ENCODE measurements at places on chromosomes 7 and 10. TPM values are rescaled to one million over a fixed set of nuclear protein-coding genes. Genes with fewer than 3 reads are reported as not detected.
A peak's percentile ranks its signal among the peaks of the same experiment; 100 is the strongest.

Gene ELN
- 51.6 TPM for total RNA-seq

Gene RBM20
- 101 TPM for total RNA-seq

Gene FOXP2
- 2.1 TPM for total RNA-seq

Gene EMX2
- 0.25 TPM for total RNA-seq

Gene CCL24
- total RNA-seq = not detected

Gene BMPER
- 2.9 TPM for total RNA-seq

GRCh38 chr7:3861941-3862340 lies 560.9 kb downstream of the SDK1 start:
- no peak overlapping the region for H3K4me3 ChIP-seq
- peaks cover 16% of the 10 kb centered on the region for H3K4me1 ChIP-seq
- no peaks in the 10 kb centered on the region for H3K27me3 ChIP-seq
- peak overlapping the region; percentile 28 for H3K27ac ChIP-seq
- no peak for DNase-seq

DNA sequence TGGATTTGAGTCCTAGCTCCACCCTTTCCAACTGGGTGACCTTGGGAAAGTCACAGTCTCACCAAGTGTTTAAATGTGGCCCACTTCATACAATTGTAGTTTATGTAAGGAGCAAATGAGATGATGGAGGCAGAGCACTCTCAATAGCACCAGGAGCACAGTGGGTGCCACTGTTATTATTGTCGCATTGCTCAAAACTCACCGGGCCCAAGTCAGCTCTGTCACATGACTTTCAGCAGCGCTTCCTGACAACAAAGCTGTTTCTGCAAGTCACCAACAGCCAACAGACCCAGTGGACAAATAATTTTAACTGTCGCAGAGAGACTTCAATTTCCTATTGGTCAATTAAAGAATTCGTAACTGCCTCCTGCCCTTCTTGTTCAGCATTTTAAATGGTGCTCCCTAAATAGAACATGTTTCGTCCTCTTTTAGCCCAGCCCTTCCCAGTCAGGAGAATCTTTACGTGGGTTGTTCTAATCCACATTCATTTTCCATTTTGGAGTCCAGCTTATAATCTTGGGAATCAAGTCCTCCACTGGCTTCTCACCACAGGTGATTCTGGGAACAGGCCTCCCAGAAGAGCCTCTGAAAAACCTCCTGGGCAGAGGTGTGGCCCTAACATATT lies 415.6 kb upstream of the NPVF start:
- no peaks in the 10 kb centered on the region for H3K36me3 ChIP-seq
- no peak overlapping the region for H3K4me3 ChIP-seq
- H3K4me1 ChIP-seq = no peaks in the 10 kb centered on the region
- H3K27me3 ChIP-seq = no peaks in the 10 kb centered on the region

DNA sequence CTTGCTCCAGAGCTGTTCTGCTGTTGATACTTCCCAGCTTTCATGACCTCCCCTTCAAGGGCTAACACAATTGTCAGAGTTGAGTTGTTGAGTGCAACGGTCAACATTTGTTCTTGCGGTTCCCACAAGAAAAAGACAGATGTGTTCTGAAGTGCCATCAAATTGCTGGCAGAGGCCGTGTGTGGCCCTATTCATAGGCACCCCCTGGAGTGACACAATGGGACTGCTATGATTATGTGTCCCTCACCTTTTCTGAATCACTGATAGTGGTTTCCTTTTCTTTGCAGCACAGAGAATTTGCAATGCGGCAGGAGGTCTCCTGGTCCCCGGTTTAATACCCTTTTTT lies 5.8 kb upstream of the IGFBP1 start:
- H3K4me1 ChIP-seq = no peaks in the 10 kb centered on the region
- no peak overlapping the region for H3K4me3 ChIP-seq
- no peak for DNase-seq
- no peaks in the 10 kb centered on the region for H3K36me3 ChIP-seq
- H3K27ac ChIP-seq = no peak overlapping the region
- peaks cover 62% of the 10 kb centered on the region for H3K27me3 ChIP-seq

- H3K4me1 ChIP-seq = no peaks in the 10 kb centered on the region
- H3K27me3 ChIP-seq = no peaks in the 10 kb centered on the region
- H3K4me3 ChIP-seq = no peak overlapping the region
- no peaks in the 10 kb centered on the region for H3K36me3 ChIP-seq
Observed at GRCh38 chr7:94875201-94875600, 32.2 kb upstream of the PPP1R9A start.

DNA sequence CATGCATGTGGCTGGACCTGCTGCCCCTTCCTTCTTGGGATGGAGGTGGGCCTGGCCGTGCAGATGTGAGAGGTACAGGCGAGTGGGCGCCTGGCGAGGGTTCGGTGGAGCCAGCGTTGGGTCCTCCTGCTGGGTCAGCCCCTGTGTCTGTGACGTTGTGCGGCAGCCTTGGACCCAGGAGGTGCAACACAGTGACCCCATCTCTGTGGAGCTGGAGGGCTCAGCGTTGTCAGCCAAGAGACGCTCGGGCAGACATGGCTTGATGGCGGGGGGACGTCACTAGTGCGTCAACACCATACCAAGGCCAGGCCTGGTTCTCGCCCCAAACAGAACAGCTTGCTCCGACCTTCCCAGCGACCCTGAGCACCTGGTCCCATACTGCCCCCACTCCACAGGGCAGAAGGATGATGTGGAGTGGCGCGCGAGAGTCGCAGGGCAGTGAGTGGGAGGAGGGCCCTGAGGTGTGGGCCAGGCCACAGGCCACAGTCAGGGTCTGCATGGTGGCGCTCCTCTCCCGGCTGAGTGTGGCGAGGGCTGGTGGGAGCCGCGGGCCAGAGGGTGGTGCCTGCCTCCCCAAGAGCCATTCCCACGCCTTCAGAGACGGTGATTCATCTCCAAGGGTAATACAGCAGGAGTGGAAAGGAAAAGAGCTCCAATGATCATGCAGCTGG lies 184.4 kb downstream of the DNAJB6 start:
- no peaks in the 10 kb centered on the region for H3K4me1 ChIP-seq
- H3K4me3 ChIP-seq = no peak overlapping the region
- no peak for DNase-seq
- no peaks in the 10 kb centered on the region for H3K36me3 ChIP-seq

- peaks cover 52% of the 10 kb centered on the region for H3K4me1 ChIP-seq
- H3K4me3 ChIP-seq = no peak overlapping the region
- H3K27ac ChIP-seq = no peak overlapping the region
- no peak for DNase-seq
- H3K36me3 ChIP-seq = no peaks in the 10 kb centered on the region
Observed at GRCh38 chr7:27185854-27186667, 1.0 kb upstream of the HOXA11 start.

GRCh38 chr7:73850781-73851207 lies 8.5 kb upstream of the METTL27 start:
- H3K4me3 ChIP-seq = no peak overlapping the region
- H3K27ac ChIP-seq = peak overlapping the region; percentile 66
- H3K36me3 ChIP-seq = no peaks in the 10 kb centered on the region
- H3K4me1 ChIP-seq = peaks cover 12% of the 10 kb centered on the region
- H3K27me3 ChIP-seq = peaks cover 29% of the 10 kb centered on the region
- no peak for DNase-seq

DNA sequence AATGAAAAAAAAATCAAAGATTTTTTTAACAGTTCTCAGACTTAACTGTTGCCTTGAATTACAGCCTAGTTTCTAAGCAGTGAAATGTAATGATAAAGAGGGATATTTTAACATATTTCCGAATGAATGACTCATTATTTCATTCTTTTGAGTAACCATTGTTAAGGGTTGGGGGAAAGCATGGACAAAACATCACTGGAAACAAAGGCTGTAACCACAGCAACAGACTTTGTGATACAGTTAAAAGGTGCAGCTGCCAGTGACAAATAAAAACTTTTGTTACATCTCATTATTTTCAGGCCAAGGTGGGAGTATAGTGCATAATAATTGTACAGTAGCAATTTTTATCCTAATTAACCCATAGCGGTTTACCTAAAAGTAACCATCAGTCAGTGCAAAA lies 172.6 kb downstream of the LRRTM3 start:
- no peak overlapping the region for H3K27ac ChIP-seq
- H3K4me3 ChIP-seq = no peak overlapping the region
- no peaks in the 10 kb centered on the region for H3K36me3 ChIP-seq
- no peaks in the 10 kb centered on the region for H3K27me3 ChIP-seq

DNA sequence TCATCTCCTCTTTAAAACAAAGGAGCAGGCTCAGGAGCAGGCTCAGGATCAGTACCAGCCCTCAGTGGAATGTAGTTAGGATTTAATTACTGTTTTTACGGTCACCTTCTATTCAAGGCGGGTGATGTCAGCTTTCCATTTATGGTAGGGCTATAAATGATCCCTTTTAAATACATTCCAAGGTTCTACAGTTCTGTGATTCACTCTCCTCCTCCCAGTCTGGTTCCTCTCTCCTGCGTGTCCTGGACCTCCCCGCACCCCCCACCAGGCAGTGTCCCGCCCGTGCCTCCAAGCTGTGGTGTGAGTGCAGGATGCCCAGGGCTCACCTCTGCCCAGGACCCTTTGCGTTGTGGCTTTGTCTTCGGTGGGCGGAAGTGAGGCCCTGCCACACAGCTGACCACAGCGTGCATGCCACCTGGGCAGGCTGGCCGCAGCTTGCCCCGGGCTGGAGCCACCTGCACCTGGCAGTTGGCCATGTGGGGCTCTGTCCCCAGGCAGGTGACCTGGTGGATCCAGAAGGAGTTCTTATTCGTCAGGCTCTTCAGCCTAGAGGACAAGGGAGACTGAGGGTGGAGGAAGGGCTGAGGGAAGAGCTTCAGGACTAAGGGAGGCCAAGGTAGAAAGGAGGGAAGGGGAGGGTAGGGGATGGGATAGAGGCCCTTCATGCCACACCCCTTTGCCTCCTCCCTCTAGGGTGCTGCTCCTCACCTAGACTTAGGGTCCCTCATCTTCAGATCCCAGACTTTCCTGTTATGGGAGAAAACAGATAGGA lies 9.1 kb downstream of the LOXL4 start:
- H3K4me3 ChIP-seq = no peak overlapping the region
- no peaks in the 10 kb centered on the region for H3K36me3 ChIP-seq
- H3K4me1 ChIP-seq = peaks cover 10% of the 10 kb centered on the region
- no peaks in the 10 kb centered on the region for H3K27me3 ChIP-seq

DNA sequence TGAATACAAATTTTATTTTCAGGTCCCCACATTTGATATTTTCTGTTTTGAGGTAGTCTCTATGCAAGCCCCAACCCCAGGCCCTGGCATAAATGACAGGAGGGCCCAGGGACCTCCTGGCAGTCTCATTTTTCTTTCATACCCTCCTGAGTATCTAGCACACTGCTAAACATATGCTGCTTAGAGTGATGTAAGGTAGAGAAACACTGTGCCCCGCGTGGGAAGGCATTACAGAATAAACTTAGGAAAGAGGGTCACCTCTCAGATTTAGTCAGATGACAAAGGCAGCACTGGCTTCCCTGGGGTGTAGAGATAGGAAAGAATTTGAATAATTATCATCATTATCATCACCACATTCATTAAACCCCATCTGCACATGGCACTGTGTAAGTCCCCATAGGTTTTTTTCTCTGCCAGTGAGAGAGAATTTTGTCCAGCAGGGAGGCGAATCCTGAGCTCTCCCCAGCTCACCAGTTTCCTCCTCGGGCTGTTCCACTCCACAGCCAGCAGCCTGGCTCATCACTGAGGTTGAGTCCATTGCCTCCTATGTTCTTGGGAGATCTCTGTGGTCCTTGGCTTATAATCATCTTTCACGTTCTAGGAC lies 507.3 kb upstream of the GALNT17 start:
- H3K4me1 ChIP-seq = no peaks in the 10 kb centered on the region
- DNase-seq = no peak
- H3K27me3 ChIP-seq = no peaks in the 10 kb centered on the region

DNA sequence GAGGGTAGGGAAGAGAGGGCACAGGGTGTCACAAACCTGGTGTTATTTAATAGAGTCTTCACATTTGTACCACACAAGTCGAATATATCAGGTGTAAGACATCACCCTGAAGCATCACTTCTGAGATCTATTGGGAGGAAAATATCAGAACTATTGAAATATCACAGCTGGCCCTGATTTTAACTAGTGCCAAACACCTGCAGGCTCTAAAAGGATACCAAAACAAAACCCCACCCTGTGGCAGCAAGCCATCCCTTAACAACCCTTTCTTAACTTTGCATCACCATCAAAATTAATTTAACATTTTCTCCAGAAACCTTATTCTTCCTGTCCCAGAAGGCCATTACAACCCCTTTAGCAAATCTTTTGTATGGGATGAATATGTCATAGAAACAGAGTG lies 365.4 kb downstream of the SUGCT start:
- DNase-seq = no peak
- no peak overlapping the region for H3K27ac ChIP-seq
- no peak overlapping the region for H3K4me3 ChIP-seq
- no peaks in the 10 kb centered on the region for H3K4me1 ChIP-seq
- H3K36me3 ChIP-seq = no peaks in the 10 kb centered on the region
- no peaks in the 10 kb centered on the region for H3K27me3 ChIP-seq

- peak; percentile 98 for DNase-seq
- no peaks in the 10 kb centered on the region for H3K27me3 ChIP-seq
- H3K4me3 ChIP-seq = peak within 1 kb of the TSS; percentile 81
- peak within 1 kb of the TSS; percentile 97 for H3K27ac ChIP-seq
- peaks cover 56% of the 10 kb centered on the region for H3K4me1 ChIP-seq
Observed at GRCh38 chr10:16436758-16437539, at the start of gene PTER. TSS of gene PTER (plus strand) at chr10:16437010. CDS start at chr10:16484385, 47,375 bp downstream.

- no peak overlapping the region for H3K4me3 ChIP-seq
- no peaks in the 10 kb centered on the region for H3K4me1 ChIP-seq
- no peaks in the 10 kb centered on the region for H3K36me3 ChIP-seq
- H3K27ac ChIP-seq = no peak overlapping the region
Observed at GRCh38 chr7:110397927-110398660, 692.8 kb upstream of the LRRN3 start.

GRCh38 chr7:137488038-137488437 lies 144.5 kb upstream of the PTN start:
- H3K36me3 ChIP-seq = no peaks in the 10 kb centered on the region
- no peak overlapping the region for H3K27ac ChIP-seq
- H3K27me3 ChIP-seq = no peaks in the 10 kb centered on the region

DNA sequence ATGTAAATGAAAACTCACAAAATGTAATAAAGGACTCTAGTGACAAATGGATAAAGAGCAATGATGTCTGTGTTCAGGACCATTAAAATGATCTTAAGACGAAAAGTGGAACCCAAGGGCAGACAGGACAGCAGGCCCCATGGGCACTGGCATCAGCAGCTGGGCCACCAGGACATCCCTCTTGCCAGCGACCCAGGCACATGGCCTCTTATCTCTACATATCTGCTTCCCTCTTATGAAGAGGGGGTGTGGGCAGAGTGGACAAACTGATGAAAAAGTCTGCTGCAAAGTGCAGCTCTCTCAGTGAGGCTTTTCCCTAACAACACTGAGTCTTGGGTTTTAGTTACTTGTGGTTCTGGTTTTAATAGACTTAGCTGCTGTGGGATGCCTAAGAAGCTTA lies 44.8 kb upstream of the ANKRD1 start:
- peak overlapping the region; percentile 62 for H3K4me3 ChIP-seq
- peaks cover 68% of the 10 kb centered on the region for H3K4me1 ChIP-seq
- no peaks in the 10 kb centered on the region for H3K36me3 ChIP-seq
- DNase-seq = peak; percentile 20

GRCh38 chr10:12656518-12657142 lies 307.3 kb downstream of the CAMK1D start:
- no peak overlapping the region for H3K27ac ChIP-seq
- no peaks in the 10 kb centered on the region for H3K36me3 ChIP-seq
- H3K27me3 ChIP-seq = no peaks in the 10 kb centered on the region
- H3K4me3 ChIP-seq = no peak overlapping the region

- no peak overlapping the region for H3K27ac ChIP-seq
- H3K36me3 ChIP-seq = no peaks in the 10 kb centered on the region
- no peak overlapping the region for H3K4me3 ChIP-seq
- peaks cover 13% of the 10 kb centered on the region for H3K4me1 ChIP-seq
- no peaks in the 10 kb centered on the region for H3K27me3 ChIP-seq
Observed at GRCh38 chr10:48577158-48577557, 27.7 kb downstream of the ARHGAP22 start.
